ENCODE measurements at places on chromosomes 7 and 10. TPM values are rescaled to one million over a fixed set of nuclear protein-coding genes. Genes with fewer than 3 reads are reported as not detected.

DNA sequence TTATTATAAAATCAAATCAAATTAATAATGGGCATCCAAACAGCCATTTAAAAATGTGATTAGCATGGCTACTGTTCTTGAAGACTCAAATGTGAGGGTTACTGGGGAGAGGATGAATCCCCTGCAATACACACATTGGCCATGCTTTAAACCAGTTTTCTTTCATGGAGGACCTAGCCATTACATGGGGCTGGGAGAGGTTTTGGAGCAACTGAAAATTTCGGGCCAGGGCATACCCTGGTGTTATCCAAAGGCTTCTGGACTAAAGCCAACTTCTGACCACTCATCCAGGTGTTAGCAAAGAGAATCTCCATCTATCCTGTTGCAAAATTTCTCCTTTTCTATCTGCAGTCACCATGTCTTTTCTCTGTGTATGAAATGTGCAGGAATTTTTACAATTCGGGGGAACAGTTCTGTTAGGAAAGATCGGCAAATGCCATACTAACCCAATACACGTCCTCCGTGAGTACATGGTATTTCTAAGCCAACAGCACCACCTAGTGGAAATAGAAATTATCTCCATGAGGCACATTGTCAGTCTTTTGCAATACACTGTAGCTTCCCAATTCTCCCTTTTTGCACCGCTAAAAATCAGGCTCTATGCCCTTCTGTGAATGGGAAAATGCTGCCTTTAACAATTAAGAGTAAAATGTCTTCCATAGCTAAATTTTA is 47.0 kb upstream of the ZNF107 start:
- no peak for DNase-seq
- no peak overlapping the region for H3K27ac ChIP-seq
- H3K27me3 ChIP-seq: no peaks in the 10 kb centered on the region
- H3K36me3 ChIP-seq: no peaks in the 10 kb centered on the region
- no peak overlapping the region for H3K4me3 ChIP-seq

GRCh38 chr10:33279276-33279675 is 55.2 kb downstream of the NRP1 start:
- H3K36me3 ChIP-seq: no peaks in the 10 kb centered on the region
- DNase-seq: no peak
- H3K4me1 ChIP-seq: no peaks in the 10 kb centered on the region
- peak overlapping the region; percentile 93 for H3K27ac ChIP-seq
- H3K4me3 ChIP-seq: no peak overlapping the region
- no peaks in the 10 kb centered on the region for H3K27me3 ChIP-seq

DNA sequence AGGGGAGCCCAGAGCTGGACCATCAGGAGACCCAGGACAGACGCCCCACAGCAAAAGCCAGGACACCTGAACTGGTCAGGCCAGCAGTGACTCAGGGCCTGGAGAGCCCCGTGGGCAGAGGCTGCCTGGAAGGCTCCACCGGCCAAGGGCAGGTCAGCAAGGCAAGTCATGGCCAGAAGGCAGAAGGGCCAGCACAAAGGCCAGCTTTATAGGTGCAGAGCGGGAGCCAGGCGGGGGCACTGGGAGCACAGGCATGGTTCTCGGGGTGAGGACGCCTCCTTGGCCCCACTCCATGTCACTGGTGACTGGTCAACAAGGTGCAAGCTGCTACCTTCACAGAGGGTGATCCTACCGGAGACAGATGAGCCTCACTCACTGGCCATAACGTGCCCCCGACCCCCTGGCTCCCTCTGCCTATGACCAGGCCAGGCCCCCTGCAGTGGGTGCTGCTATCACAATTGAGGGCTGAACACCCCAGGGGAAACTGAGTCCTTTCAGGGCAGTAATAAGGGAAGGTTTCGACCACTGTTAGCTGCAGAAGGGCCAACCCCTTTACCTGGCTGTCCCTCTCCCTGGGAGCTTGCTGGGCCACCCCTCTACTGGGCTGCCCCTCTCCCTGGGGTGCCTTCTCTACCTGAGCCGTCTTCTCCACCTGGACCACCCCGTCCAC is 317.4 kb downstream of the PTPRN2 start:
- H3K27me3 ChIP-seq: no peaks in the 10 kb centered on the region
- H3K27ac ChIP-seq: no peak overlapping the region
- H3K4me1 ChIP-seq: no peaks in the 10 kb centered on the region
- no peak for DNase-seq
- H3K36me3 ChIP-seq: no peaks in the 10 kb centered on the region

DNA sequence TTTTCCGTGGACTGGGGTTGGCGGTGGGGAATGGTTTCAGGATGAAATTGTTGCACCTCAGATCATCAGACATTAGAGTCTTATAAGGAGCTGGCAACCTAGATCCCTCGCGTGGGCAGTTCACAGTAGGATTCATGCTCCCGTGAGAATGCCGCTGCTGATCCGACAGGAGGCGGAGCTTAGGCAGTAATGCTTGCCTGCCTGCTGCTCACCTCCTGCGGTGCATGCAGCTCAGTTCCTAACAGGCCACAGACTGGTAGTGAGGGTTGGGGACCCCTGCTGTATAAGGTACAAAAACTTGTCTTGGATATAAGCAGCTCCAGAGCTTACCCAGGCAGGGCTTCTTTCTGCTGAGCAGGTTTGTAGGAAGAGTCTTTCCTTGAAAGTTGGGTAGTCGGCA is 53.9 kb downstream of the SHH start:
- no peak for DNase-seq
- no peak overlapping the region for H3K27ac ChIP-seq
- no peak overlapping the region for H3K4me3 ChIP-seq
- no peaks in the 10 kb centered on the region for H3K27me3 ChIP-seq
- H3K4me1 ChIP-seq: no peaks in the 10 kb centered on the region

GRCh38 chr10:7263616-7264015 is 147.2 kb downstream of the SFMBT2 start:
- H3K36me3 ChIP-seq: no peaks in the 10 kb centered on the region
- no peak for DNase-seq
- no peaks in the 10 kb centered on the region for H3K27me3 ChIP-seq

- no peak overlapping the region for H3K27ac ChIP-seq
- peak; percentile 68 for DNase-seq
- no peaks in the 10 kb centered on the region for H3K36me3 ChIP-seq
- no peak overlapping the region for H3K4me3 ChIP-seq
Measured at GRCh38 chr7:139016931-139017511, 18.8 kb downstream of the ZC3HAV1L start.

Gene NDUFA5
- 110 TPM for total RNA-seq

DNA sequence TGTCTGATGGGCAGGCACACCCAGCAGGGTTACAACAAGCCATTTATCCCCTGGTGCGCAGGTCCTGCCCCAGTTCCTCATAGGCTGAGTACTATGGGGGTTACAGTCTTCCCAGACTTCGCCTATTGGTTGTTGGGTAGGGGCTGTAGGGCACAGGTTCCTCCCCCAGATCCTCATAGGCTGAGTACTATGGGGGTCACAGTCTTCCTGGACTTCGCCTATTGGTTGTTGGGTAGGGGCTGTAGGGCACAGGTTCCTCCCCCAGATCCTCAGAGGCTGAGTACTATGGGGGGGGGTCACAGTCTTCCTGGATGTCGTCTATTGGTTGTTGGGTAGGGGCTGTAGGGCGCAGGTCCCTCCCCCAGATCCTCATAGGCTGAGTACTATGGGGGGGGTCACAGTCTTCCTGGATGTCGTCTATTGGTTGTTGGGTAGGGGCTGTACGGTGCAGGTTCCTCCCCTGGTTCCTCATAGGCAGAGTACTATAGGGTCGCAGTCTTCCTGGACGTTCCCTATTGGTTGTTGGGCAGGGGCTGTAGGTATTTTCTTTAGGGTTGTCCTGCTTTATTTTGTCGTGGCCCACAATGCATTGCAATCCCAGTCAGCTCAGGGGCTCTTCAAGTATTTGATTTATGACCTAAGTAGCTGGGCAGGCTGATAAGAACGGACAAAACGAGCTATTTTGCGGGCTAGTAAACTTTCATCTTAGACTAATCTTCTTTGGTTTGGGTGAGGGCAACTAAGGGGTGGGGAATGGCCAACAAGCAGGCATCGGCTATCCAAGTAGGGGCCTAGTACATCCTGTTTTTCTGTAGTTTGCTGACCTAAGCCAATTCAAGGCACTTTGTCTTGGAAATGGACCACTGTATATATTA is 3.4 kb downstream of the LRRC27 start:
- no peak overlapping the region for H3K4me3 ChIP-seq
- H3K27me3 ChIP-seq: no peaks in the 10 kb centered on the region

Gene MYOZ1
- 2.3 TPM for total RNA-seq

Gene ECHDC3
- total RNA-seq: 201 TPM

Gene HECW1
- 0.04 TPM for total RNA-seq

DNA sequence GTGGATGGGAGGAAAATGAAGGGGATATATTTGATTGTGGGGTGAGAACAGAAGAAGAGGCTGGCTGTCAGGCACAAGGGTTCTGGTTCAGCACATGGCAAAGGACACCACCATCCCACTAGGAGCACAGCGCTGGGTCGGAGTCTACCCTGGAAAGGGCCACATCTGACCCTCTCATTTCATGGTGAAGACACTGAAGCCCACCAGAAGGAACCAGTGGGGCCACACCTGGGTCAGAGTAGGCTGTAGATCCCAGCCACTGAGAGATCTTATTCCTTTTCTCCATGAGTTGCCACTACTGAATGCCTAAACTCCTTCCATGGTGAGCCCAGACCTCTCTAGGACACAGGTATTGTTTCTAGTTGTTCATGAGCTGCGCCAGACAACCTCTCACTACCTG is 25.8 kb downstream of the SFTPD start:
- H3K27me3 ChIP-seq: no peaks in the 10 kb centered on the region
- H3K4me1 ChIP-seq: no peaks in the 10 kb centered on the region
- H3K27ac ChIP-seq: no peak overlapping the region
- DNase-seq: no peak

Gene COL26A1
- not detected for total RNA-seq

GRCh38 chr10:49678827-49679479 is 498 bp upstream of the C10orf53 start:
- no peaks in the 10 kb centered on the region for H3K27me3 ChIP-seq
- no peak for DNase-seq
- no peaks in the 10 kb centered on the region for H3K36me3 ChIP-seq
- peaks cover 5% of the 10 kb centered on the region for H3K4me1 ChIP-seq

GRCh38 chr10:109977382-109977806 is 30.4 kb upstream of the ADD3 start:
- no peak overlapping the region for H3K4me3 ChIP-seq
- H3K4me1 ChIP-seq: peaks cover 5% of the 10 kb centered on the region
- no peaks in the 10 kb centered on the region for H3K36me3 ChIP-seq
- H3K27ac ChIP-seq: no peak overlapping the region
- DNase-seq: no peak

DNA sequence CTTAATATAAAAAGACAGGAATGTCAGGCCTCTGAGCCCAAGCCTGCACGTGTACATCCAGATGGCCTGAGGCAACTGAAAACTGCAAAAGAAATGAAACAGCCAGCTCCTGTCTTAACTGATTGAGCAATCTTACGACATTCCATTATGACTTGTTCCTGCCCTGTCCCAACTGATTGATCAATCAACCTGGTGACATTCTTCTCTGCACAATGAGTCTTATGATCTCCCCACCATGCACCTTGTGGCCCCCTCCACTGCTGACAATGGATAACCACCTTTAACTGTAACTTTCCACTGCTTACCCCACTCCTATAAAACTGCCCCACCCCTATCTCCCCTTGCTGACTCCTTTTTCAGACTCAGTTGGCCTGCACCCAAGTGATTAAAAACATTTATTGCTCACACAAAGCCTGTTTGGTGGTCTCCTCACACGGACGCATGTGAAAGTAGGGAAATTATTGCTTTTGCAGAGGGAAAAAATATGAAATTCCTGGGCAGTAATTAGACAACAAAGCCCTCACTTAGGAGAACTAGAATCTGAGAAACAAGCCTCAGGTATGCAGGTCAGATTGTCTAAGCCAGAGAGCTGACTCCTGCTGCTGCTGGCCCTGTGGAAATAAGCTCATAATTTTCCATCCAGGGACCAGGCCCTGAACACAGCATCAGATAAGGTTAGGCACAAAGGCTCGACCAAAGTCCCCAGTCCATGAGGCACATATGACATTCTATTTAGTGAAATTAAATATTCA is 5.3 kb downstream of the CYP3A7 start:
- H3K27me3 ChIP-seq: no peaks in the 10 kb centered on the region
- H3K27ac ChIP-seq: no peak overlapping the region
- H3K4me1 ChIP-seq: no peaks in the 10 kb centered on the region
- no peak for DNase-seq
- H3K36me3 ChIP-seq: no peaks in the 10 kb centered on the region

DNA sequence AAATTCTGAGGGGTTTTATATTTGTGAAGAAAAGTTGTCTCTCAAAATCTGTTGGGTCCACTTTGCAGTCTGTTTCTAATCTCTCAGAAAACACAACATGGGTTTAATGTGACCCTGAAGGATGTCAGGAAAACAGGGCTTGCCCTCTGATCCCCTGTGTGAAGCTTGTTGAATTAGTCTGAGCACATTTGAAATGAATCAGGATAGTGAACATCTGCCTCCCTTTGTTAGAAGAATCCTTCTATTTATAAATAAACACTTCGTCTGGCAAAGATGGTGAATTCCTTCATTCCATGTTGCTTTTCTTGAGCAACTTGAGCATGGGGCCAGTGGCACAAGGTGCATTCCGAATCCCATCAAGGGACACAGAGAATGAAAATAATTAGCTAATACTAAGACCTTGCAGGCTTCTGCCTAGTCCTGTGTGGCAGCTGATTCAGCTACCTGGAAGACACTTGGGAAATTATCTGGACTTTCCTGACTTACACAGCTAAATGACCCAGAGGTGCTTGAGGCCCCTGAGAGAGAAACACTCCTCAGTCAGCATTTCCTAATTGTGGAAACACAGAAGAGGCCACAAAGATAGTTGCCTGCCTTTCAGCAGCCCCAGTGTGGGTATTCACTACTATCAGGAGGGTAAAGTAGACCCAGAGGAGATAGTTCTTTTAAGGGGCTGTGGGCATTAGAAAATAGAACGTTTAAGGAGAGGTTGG is 305.5 kb downstream of the C7orf25 start:
- no peaks in the 10 kb centered on the region for H3K36me3 ChIP-seq
- no peaks in the 10 kb centered on the region for H3K27me3 ChIP-seq
- no peaks in the 10 kb centered on the region for H3K4me1 ChIP-seq
- no peak overlapping the region for H3K27ac ChIP-seq

- no peak overlapping the region for H3K27ac ChIP-seq
- H3K4me1 ChIP-seq: no peaks in the 10 kb centered on the region
- no peaks in the 10 kb centered on the region for H3K36me3 ChIP-seq
- H3K27me3 ChIP-seq: no peaks in the 10 kb centered on the region
Measured at GRCh38 chr7:136064081-136064480, 86.9 kb upstream of the MTPN start.

- H3K4me3 ChIP-seq: no peak overlapping the region
- H3K4me1 ChIP-seq: no peaks in the 10 kb centered on the region
- H3K27ac ChIP-seq: no peak overlapping the region
- no peaks in the 10 kb centered on the region for H3K27me3 ChIP-seq
- H3K36me3 ChIP-seq: no peaks in the 10 kb centered on the region
Measured at GRCh38 chr10:112302335-112302734, 19.1 kb downstream of the TECTB start.

Gene SEMA3D
- total RNA-seq: 1.5 TPM

- no peak overlapping the region for H3K27ac ChIP-seq
Measured at GRCh38 chr7:50456371-50457123, 6.4 kb upstream of the FIGNL1 start.
